ENCODE measurements at places on chromosomes 5 and 9. TPM values are rescaled to one million over a fixed set of nuclear protein-coding genes. Genes with fewer than 3 reads are reported as not detected.

Gene MRPL41
- total RNA-seq, result 26.8 TPM

Gene TMOD1
- 5.5 TPM for total RNA-seq

Gene CDH9
- 57.4 TPM for total RNA-seq

Gene PCDHB16
- total RNA-seq, result 5.8 TPM

Gene ADAMTSL2
- total RNA-seq, result 6.0 TPM

Gene CRB2
- total RNA-seq, result 17.1 TPM

Gene TMEM171
- 0.23 TPM for total RNA-seq

Gene CDH18
- 69.4 TPM for total RNA-seq

Gene PCDHB13
- 10.8 TPM for total RNA-seq

Gene TLX3
- not detected for total RNA-seq

Gene IL13
- not detected for total RNA-seq

Gene IL3
- total RNA-seq, result not detected

Gene GLRX
- total RNA-seq, result 14.5 TPM

Gene PDE8B
- 15.5 TPM for total RNA-seq

Gene SOX30
- not detected for total RNA-seq

Gene EMB
- 31.1 TPM for total RNA-seq

Gene ZNF300
- 48.4 TPM for total RNA-seq

Gene WDR38
- total RNA-seq, result 2.1 TPM

Gene ROR2
- 2.3 TPM for total RNA-seq

Gene ZNF474
- 9.7 TPM for total RNA-seq

Gene PTGES
- 9.5 TPM for total RNA-seq

Gene IFNA21
- total RNA-seq, result not detected

Gene LCN2
- total RNA-seq, result not detected

Gene FCN2
- not detected for total RNA-seq

Gene FUT7
- total RNA-seq, result not detected

Gene PCDHGB4
- total RNA-seq, result 14.8 TPM

Gene YTHDC2
- total RNA-seq, result 42.0 TPM

Gene TRIM23
- total RNA-seq, result 87.2 TPM

Gene CFAP77
- total RNA-seq, result 1.2 TPM

Gene AJM1
- total RNA-seq, result 2.8 TPM

Gene MCTP1
- 30.7 TPM for total RNA-seq

Gene NEUROG1
- not detected for total RNA-seq

Gene TRPM3
- 36.4 TPM for total RNA-seq

Gene DBH
- under 0.01 TPM for total RNA-seq

Gene F12
- 7.4 TPM for total RNA-seq

Gene IFNK
- total RNA-seq, result not detected

Gene GPR150
- total RNA-seq, result 0.23 TPM

Gene CLINT1
- 66.9 TPM for total RNA-seq

Gene REXO4
- total RNA-seq, result 13.6 TPM

Gene GCNT4
- total RNA-seq, result 0.92 TPM

Gene CENPK
- total RNA-seq, result 12.0 TPM

Gene CAST
- 30.2 TPM for total RNA-seq

Gene ZNF483
- 65.7 TPM for total RNA-seq

Gene INSYN2B
- total RNA-seq, result 7.4 TPM

Gene BTNL3
- total RNA-seq, result not detected

Gene GFPT2
- 12.9 TPM for total RNA-seq

Gene IL9
- not detected for total RNA-seq
